ENCODE measurements at places on chromosomes 1 and 21.

DNA sequence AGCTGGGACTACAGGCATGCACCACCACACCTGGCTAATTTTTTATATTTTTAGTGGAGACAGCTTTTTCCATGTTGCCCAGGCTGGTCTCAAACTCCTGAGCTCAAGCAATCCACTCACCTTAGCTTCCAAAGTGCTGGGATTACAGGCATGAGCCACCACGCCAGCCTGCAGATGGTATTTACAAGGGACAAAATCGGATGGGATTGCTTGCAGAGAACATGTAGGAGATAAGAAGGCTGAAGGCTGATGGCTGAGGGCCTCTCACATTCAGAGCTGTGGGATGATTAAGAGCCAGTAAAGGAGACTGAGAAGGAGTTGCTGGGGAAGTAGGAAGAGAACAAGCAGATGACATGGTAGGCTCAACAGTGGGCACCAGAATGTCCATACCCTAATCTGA is 24.0 kb upstream of the QSOX1 start:
- no peak for DNase-seq

- no peak for DNase-seq
These were observed 88.6 kb upstream of the SPATA6 start for GRCh38 chr1:48560577-48560976.

DNA sequence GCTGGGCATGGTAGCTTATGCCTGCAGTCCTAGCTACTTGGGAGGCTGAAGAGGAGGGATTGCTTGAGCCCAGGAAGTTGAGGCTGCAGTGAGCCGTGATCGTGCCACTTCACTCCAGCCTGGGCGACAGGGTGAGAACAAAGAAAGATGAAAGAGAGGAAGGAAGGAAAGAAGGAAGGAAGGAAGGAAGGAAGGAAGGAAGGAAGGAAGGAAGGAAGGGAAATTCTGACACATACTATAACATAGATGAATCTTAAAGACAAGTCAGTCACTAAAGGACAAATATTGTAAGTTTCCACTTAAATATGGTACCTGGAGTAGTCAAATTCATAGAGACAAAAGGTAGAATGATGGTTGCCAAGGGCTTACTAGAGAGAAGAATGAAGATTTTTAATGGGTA is 108.0 kb upstream of the CACHD1 start:
- DNase-seq: no peak

GRCh38 chr1:58067082-58067481 is 479.4 kb downstream of the OMA1 start:
- no peak for DNase-seq

GRCh38 chr1:40384413-40384762 is 10.9 kb downstream of the SMAP2 start:
- no peak for DNase-seq

DNA sequence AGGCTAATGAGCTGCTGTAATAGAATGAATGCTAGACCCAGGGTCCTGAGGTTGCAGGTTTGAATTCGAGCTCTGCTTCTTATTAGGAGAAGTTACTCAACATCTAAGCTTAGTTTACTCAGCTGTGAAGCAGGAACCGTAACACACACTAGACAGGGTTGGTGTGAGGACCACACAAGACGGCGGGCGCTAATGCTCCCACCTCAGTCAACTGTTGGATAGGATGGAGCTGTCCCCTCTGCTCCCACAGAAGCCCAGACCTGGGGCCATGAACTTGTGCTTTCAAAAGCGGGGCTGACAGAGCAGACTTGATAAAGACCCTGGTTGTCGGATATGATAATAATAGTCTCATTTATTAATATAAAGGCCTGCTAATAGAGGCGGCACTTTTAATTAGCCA is 98.4 kb upstream of the CD34 start:
- no peak for DNase-seq

- no peak for DNase-seq
These were observed 5.3 kb downstream of the EDN2 start for GRCh38 chr1:41479000-41479807.

DNA sequence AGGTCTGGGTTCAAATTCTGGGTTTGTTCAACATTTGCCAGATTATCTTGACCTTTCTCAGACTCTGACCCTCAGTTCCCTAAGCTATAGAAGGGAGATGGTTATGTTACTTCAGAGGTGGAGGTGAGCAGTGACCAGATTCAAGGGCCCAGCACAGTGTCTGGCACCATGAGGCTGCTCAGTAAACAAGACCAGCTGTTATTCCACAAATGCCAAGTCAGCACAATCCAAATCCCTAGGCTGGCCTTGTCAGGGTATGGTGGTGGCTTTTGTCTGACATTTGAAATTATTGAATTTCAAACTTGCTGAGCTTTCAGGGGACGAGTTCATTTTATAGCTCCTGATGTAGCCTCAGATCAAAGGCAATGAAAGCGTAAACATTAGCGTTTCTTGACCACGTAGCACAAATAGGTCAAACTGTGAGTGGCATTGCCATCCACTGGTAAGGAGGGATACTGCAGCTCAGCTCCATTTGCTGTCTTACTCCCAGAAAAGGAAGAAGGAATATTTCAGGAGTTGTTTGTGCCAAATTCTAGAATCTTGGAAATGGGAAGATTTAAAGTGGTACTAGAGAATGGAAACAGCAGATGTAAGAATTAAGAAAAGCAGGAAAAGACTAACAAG is 94.3 kb upstream of the EDN2 start:
- no peak for DNase-seq

- no peak for DNase-seq
These were observed 188.0 kb downstream of the RERE start for GRCh38 chr1:8629241-8630091.

GRCh38 chr1:226100436-226101391 is 38.2 kb downstream of the H3-3A start:
- no peak for DNase-seq

DNA sequence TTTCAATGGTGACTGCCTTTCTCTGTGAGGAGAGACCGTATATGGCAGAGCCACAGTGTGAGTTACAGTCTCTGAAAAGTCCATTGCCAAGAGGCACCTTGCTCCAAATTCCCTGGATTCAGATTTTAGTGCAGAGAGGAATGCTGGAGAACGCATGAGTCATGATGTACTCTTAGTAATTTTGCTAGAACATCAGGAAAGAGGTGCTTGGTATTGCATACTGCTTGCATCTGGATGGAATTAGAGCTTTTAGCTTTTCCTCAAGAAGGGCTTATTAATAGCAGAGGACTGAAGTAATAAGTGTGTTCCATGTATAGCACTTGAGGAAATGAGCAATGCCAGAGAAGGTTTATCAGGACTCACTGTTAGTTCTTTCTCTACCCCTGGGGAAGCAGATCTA is 40.5 kb upstream of the AKT3 start:
- DNase-seq: no peak

- no peak for DNase-seq
These were observed 66.8 kb downstream of the OBSCN start for GRCh38 chr1:228274452-228275178.

GRCh38 chr1:240577095-240577494 is 34.9 kb downstream of the GREM2 start:
- DNase-seq: no peak

GRCh38 chr1:163477276-163477830 is 155.6 kb downstream of the NUF2 start:
- no peak for DNase-seq

DNA sequence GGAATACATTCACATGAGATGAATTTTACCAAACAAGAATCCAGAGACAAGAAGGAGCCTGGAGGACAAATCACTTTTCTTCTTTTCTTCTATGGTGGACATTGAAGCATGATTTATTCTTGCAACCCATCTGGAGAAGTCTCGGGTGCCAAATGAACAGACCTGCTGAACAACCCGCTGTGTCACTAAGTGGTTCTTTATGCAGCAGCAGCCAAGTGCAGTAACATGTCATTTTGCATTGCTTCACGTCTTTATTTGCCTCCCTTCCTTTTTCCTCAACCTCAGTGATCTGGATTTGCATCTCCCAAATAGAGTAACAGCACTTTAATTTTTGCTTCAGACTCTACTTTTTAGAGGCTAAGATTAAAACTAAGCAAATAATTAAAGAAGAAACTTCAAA is 50.0 kb upstream of the TENT5C start:
- DNase-seq: no peak

- no peak for DNase-seq
These were observed 9.2 kb downstream of the GNB1 start for GRCh38 chr1:1881727-1882126.

- no peak for DNase-seq
These were observed 17.3 kb upstream of the SELENON start for GRCh38 chr1:25782608-25783201.

All from ascending aorta (tissue), 2 donors.